ENCODE measurements at places on chromosomes 4 and X.
A peak's percentile ranks its signal among the peaks of the same experiment; 100 is the strongest.

GRCh38 chr4:78720204-78720603 is 55.9 kb upstream of the BMP2K start:
- no peak for DNase-seq

GRCh38 chrX:129638917-129639316 is 15.8 kb downstream of the APLN start:
- no peak for DNase-seq

DNA sequence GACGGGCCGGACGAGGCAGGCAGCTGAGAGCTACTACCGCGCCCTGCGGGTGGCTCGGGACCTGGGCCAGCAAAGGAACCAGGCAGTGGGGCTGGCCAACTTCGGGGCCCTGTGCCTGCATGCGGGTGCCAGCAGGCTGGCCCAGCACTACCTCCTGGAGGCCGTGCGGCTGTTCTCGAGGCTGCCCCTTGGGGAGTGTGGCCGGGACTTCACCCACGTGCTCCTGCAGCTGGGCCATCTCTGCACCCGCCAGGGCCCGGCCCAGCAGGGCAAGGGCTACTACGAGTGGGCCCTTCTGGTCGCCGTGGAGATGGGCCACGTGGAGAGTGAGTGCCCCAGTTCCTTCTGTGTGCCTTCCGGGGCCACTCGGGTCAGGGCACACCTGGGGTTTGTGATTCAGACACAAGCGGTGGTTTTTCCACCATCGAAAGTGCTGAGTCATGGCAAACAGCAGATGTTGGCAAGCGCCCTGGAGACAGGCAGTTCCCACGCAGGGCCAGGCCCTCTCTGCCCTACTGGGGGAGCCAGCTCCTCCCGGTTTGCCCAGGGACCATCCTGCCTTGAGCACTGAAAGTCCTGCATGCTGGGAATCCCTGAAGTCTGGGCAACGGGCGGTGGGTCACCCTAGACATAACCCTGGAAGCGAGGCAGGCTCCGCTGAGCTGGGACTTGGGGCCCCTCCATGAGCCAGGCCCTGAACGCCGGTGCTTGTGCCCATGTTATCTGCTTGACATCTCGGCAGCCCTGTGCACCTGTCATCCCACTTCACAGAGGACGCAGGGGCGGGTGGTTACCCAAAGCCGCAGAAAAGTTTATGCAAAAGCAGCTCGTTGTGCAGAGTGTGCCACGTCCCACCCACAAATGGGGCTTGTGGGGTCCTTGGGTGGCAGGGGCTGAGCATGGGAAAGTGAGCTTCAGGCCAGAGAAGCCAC is 29.5 kb downstream of the SH3TC1 start:
- peak; percentile 59 for DNase-seq

DNA sequence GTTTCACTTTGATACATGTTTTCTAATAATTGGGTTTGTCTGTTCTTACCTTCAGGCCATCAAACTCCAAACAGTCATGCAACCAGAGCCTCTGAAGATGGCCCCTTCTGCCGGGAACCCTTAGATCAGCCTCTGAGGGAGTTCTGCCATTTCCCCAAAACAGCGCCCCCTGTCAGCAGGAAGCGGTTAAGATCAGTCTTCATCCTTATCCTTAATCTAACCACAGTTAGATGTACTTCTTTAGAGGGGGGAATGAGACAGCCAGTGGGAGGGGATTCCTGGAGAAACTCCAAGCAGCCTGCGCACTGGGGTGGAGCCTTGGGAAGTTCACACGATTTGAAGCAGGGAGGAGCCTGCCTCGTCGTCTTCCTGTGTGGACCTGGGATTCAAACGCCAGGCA is 185.4 kb downstream of the INPP4B start:
- no peak for DNase-seq

DNA sequence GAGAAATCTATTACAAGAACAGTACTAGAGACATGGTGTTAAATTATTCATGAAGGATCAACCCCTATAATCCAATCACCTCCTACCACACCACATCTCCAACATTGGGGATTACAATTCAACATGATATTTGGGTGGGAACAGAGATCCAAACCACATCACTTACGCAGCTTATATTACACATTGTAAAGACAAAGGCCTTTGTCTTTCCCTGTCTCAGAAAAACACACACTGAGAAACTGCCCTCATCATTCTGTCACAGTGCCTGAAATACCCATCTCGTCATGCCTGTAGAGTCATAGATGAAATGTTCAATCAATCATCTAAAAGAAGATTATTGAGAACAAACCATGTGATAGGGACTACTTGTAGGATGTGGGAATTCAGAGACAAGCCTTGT is 558.8 kb upstream of the GRIA3 start:
- no peak for DNase-seq

- no peak for DNase-seq
These were observed 110.3 kb downstream of the AREG start for GRCh38 chr4:74555231-74555630.

DNA sequence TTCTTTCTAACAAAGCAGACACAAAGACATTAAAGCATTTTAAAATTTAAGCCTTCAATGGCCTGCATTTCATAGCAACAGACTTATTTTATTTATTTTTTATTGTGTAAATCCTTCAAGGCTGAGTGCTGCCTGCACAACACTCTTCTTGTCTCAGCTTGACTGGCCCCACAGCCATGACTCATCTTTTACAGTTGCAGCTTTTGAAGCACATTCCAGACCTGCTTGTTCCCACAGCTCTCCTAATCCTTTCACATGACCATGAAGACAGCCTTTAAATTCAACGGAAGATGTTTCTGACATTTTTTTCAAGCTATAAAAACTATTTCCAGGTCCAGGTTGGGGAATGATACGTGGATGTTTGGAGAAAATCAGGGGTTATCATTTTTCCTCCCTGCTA is 276.9 kb upstream of the TACR3 start:
- no peak for DNase-seq

- DNase-seq, result no peak
These were observed 2.5 kb downstream of the PGRMC1 start for GRCh38 chrX:119238557-119238956.

DNA sequence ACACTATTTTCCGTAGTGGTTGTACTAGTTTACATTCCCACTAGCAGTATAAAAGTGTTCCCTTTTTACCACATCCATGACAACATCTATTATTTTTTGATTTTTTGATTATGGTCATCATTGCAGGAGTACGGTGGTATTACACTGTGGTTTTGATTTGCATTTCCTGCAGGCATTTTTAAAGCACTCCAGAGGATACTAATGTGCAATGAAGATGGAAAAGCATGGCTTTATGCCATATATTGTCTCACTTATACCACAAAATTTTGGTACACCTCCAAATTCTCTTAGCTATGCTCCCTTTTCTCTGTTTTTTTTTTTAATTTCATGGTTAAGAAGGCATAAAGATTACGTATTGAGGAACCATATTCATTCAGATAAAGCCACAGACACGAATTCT is 35.1 kb upstream of the NPY2R start:
- DNase-seq, result no peak

- DNase-seq, result no peak
These were observed 20.2 kb upstream of the RHOH start for GRCh38 chr4:40176602-40177001.

DNA sequence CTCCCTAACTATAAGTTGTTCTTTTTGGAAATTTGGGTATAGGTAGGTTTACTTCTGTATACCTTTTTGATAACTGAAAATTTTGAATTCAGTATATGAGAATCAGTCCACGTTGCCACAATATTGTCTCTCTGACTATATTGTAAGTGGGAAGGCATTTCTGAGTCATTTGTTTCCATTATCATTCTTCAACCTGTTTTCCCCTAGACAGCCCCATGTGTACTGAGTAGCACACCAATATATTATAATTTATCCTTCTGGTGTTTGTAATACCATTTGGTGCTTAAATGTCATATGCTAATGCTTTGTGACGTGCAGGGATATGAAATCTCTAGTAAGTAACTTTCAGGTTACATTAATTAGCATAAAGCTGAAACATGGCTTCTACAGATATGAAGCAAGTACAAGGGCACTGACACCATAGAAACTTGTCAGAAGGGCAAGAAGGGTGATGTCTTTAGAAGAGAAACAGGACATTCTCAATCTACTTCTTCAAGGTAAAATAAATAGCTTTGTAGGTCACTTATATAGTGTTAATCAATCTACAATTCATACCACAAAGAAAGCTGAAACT is 27.7 kb downstream of the PAK3 start:
- no peak for DNase-seq

Measured in NCI-H146 (cell line).